Ureter (tissue), 1 donor: ENCODE measurements at places on chromosomes 5 and 9.

DNA sequence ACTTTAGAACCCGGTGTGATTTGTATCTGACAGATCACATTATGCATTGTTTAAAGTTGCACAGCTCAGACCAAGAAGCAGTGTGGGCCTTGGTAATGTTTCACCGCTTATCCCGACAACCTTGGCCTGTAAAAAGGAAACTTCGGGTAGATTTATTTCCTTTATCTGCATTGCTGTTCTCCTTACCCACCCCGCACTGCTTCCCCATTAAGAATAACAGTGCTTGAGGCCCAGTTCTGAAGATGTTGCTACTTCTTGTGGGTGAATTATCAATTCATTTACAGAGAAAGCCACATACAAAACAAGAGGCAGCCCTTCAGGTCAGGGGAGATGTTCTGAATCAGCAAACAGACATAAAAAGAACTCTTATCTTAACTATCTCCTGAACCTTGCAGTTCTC lies 8.4 kb downstream of the SMARCA2 start:
- DNase-seq: no peak

DNA sequence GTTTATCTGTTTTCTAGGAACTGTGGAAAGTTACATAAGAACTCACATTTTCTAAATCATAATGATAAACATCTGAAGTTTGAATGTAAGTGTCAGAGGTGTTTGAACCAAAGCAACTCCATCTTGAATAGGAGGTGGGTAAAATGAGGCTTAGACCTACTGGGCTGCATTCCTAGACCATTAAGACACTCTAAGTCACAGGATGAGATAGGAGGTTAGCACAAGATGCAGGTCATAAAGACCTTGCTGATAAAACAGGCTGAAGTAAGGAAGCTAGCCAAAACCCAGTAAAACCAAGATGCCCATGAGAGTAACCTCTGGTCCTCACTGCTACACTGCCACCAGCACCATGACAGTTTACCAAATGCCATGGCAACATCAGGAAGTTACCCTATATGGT lies 297.7 kb upstream of the POU5F2 start:
- no peak for DNase-seq

- DNase-seq: no peak
These were observed 3.5 kb upstream of the WDR5 start for GRCh38 chr9:134132208-134132870.

DNA sequence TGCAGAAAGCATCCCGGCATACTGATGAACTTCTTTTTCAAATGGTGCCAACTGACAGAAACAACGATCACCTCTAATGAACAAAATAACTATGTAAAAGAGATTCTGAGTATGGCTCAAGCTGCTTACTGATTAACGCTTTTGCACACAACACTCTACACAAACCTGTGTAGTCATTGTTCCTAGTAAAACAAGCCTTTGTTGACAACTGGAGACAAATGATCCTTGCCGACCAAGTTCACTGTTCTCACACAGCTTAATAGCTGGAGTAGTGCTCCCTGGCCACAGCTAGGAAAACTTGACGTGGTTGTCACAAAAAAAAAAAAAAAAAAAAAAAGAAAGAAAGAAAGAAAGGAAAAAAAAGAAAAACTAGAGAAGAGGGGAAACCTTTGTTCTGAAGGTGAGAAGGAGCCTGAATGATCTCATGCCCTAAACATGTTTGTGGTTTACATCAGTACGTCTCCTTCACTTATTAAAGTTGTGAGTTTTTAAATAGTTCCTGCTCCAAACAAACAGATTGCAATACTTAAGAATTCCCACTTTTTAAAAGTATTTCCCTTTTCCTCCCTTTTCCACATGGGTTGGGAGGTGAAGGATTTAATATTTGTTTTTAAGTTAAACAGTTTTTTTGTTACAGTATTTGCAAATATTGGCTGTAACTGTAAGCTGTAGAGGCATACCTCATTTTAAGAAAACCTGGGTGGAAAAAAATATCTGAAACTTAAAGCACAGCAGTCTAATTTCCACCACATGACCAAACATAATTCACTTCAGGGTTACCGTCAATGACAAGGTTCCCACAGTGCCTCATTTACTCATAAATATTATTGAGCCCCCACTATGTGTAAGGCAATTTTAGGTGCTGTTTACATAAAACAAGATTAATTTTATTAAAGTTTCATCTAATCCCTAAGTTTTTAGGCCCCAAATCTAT lies 63.7 kb downstream of the GLIS3 start:
- no peak for DNase-seq

- no peak for DNase-seq
These were observed 265.8 kb upstream of the IRX4 start for GRCh38 chr5:2148312-2149194.

- DNase-seq: no peak
These were observed 17.4 kb downstream of the CDH9 start for GRCh38 chr5:27020973-27021372.
